ENCODE measurements at places on chromosomes 7 and 10. TPM values are rescaled to one million over a fixed set of nuclear protein-coding genes. Genes with fewer than 3 reads are reported as not detected.

Gene HSPA12A
- not detected for total RNA-seq

Gene NIPSNAP2
- 28.6 TPM for total RNA-seq

Gene DNAJC12
- total RNA-seq, result 40.8 TPM

Gene OR6B1
- not detected for total RNA-seq

Gene BTAF1
- 61.6 TPM for total RNA-seq

Gene ANKRD22
- 0.37 TPM for total RNA-seq

Gene CRYGN
- not detected for total RNA-seq

Gene VSTM4
- not detected for total RNA-seq

Gene LIPF
- not detected for total RNA-seq

Gene SDK1
- 0.05 TPM for total RNA-seq

Gene GRID2IP
- total RNA-seq, result 0.26 TPM

Gene MMD2
- total RNA-seq, result not detected

Gene HOXA5
- not detected for total RNA-seq

Gene ACHE
- not detected for total RNA-seq

Gene ELN
- total RNA-seq, result not detected

Gene MOSPD3
- 22.2 TPM for total RNA-seq

Gene AKR1D1
- total RNA-seq, result not detected

Gene OR9A2
- total RNA-seq, result not detected

Gene ZP3
- 0.94 TPM for total RNA-seq

Gene PLPP4
- total RNA-seq, result not detected

Gene RNF32
- 2.9 TPM for total RNA-seq

Measured in activated CD8-positive, alpha-beta memory T cell treated with anti-CD3 and anti-CD28 coated beads, Interleukin-2, amount 10 ng/mL, durations not matched to agents 7 days and 5 days (primary cell).